ENCODE measurements at places on chromosomes 7 and 10. TPM values are rescaled to one million over a fixed set of nuclear protein-coding genes. Genes with fewer than 3 reads are reported as not detected.

- no peak for DNase-seq
Measured at GRCh38 chr7:81236560-81236959, 317.7 kb upstream of the SEMA3C start.

- DNase-seq = no peak
Measured at GRCh38 chr7:141630621-141631020, 71.3 kb downstream of the DENND11 start.

DNA sequence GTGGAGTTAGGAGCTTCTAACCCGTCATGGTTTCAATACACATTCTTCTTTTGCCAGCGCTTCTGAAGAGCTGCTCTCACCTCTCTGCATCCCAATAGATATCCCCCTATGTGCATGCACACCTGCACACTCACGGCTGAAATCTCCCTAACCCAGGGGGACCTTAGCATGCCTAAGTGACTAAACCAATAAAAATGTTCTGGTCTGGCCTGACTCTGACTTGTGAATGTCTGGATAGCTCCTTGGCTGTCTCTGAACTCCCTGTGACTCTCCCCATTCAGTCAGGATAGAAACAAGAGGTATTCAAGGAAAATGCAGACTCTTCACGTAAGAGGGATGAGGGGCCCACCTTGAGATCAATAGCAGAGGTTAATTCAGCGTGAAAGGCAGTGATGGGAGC lies 22.4 kb downstream of the PRSS2 start:
- DNase-seq = no peak

GRCh38 chr7:17300012-17300411 lies 1.6 kb downstream of the AHR start:
- no peak for DNase-seq

DNA sequence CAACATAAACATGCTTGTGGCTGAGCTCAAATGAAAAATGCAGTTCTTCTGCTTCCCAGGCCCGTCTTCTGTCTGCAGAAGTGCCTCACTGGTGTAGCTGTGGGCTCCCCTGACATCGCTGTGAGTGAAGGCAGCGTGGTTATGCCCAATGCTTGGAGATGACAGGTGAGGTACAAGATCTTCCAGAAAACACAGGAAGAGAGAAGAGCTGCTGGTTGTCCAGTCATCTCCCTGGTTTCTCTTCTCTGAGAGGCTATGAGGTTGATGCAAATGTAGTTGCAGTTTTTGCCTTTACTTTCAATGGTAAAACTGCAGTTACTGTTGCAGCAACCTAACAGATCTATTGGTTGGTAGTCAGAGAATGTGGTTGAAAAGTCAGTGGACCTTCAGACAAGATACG lies 223.6 kb downstream of the GATA3 start:
- DNase-seq = no peak

- peak; percentile 60 for DNase-seq
Measured at GRCh38 chr7:78326189-78326588, 527.6 kb downstream of the PHTF2 start.

DNA sequence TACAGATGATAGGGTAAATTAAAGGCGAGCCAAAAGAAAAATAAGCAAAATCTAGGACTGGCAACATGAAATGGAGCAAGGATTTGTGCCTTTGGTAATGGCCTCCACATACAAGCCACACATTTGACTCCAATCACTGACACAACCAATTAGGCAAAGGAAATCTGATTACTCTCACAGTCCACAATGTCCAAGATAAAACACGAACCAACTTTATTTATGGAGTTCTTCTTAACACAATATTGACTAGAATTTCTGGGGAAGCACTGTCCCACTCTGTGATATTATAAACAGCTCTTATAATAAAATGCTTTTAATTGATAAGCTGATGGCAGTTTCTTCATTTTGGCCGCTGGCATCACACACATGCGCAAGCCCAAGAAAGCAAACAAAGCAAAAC lies 334.2 kb downstream of the ABCA13 start:
- DNase-seq = no peak

- no peak for DNase-seq
Measured at GRCh38 chr7:148624735-148625134, 34.2 kb downstream of the C7orf33 start.

GRCh38 chr10:77226452-77226851 lies 411.2 kb downstream of the KCNMA1 start:
- no peak for DNase-seq

GRCh38 chr7:72106405-72106804 lies 305.7 kb downstream of the CALN1 start:
- no peak for DNase-seq

- DNase-seq = no peak
Measured at GRCh38 chr7:110637252-110637651, 453.7 kb upstream of the LRRN3 start.

Gene ACBD7
- 1.1 TPM for total RNA-seq

Gene OR9A2
- not detected for total RNA-seq

Gene PLXNA4
- total RNA-seq = under 0.01 TPM

Gene ORC5
- 18.8 TPM for total RNA-seq

Gene PCLO
- total RNA-seq = under 0.01 TPM

Gene NEUROG3
- total RNA-seq = not detected

Gene SLC39A12
- not detected for total RNA-seq

Gene PRLHR
- total RNA-seq = not detected

All from IMR-90 (cell line).